ENCODE measurements at places on chromosomes 1 and 21. TPM values are rescaled to one million over a fixed set of nuclear protein-coding genes. Genes with fewer than 3 reads are reported as not detected.
A peak's percentile ranks its signal among the peaks of the same experiment; 100 is the strongest.

DNA sequence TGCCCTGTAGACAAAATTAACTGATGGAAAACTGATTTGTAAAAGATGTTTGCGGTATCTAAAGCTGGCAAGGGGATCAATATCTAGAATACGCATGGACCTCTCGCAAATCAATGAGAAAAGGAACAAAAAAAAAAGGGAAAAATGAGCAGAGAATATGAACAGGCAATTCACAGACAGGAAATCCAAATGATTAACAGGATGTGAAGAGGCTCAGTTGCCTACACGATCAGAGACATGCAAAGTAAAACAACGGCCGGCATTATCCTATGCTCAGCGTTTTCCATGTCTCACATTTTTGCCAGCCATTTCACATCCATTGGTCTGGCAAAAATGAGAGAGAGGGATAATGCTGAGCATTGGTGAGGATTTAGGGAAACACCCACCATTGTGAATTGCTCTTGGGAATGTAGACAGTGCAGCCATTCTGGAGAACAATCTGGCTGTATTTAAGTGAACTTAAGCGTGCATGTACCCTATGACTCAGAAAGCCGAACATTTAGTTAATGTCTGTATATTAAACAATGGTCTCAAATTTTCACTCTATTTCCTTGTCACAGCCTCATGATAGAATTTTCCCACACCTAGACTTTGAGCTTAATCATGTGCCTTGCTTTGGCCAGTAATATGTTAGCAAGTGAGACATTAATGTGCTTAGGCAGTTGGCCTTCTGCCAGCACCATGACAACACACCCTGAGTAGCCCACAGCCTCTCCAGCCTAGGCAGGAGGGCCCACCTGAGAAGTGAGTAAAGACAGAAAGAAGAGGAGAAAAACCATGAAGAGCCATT is 61.0 kb upstream of the NBPF3 start:
- no peak for DNase-seq
- no peaks in the 10 kb centered on the region for H3K36me3 ChIP-seq
- H3K4me1 ChIP-seq = peaks cover 7% of the 10 kb centered on the region
- no peak overlapping the region for H3K27ac ChIP-seq

GRCh38 chr1:164660412-164660772 is 101.4 kb downstream of the PBX1 start:
- H3K4me3 ChIP-seq = no peak overlapping the region
- H3K27ac ChIP-seq = no peak overlapping the region
- H3K36me3 ChIP-seq = no peaks in the 10 kb centered on the region
- no peaks in the 10 kb centered on the region for H3K27me3 ChIP-seq
- DNase-seq = peak; percentile 31
- H3K4me1 ChIP-seq = peaks cover 13% of the 10 kb centered on the region

DNA sequence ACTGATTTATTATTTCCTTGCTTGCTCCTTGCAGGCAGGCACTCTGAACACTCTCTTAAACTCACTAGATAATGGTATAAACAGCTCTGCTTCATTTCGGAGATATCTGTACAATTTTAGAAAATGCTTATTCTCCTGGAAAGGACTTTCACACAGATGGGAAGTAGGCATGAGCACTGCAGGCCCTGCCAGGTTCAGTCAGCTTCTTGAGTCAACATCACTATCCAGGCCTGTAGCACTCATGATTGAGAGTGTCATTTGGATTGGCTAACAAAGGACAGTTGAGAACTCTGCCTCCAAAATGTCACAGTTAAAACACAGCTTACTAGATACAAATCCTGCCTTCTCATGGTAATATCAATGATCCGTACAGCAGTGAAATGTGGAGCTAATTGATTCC is 181.9 kb downstream of the CYYR1 start:
- no peaks in the 10 kb centered on the region for H3K27me3 ChIP-seq
- H3K27ac ChIP-seq = no peak overlapping the region

Gene KRTAP12-2
- not detected for total RNA-seq

Gene RAB3B
- total RNA-seq = 0.07 TPM

Gene COL6A1
- total RNA-seq = 0.23 TPM

Gene ADORA3
- total RNA-seq = not detected
